Renal cortex interstitium (tissue), 15 donors: ENCODE measurements at places on chromosomes 2 and 18. TPM values are rescaled to one million over a fixed set of nuclear protein-coding genes. Genes with fewer than 3 reads are reported as not detected.

The TMEM87B gene
- polyA plus RNA-seq = 22.7 TPM

- no peak for DNase-seq
Measured at GRCh38 chr18:23228102-23229061, 93.1 kb downstream of the CABLES1 start.

DNA sequence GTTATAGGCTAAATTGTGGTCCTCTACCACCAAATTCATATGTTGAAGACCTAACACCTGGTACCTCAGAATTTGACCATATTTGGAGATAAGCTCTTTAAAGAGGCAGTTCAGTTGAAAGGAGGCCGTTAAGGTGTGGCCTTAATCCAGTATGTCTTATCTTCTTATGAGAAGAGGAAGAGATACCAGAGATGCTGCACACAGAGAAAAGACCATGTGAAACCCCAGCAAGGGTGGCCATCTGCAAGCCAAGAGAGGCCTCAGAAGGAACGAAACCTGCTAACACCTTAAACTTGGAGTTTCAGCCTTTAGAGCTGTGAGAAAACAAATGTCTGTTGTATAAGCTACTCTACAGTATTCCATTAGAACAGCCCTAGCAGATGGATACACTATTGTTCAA, 528.1 kb upstream of the DCC start:
- DNase-seq = no peak

GRCh38 chr2:189088591-189089205, 90.9 kb downstream of the COL5A2 start:
- no peak for DNase-seq

The PNO1 gene
- polyA plus RNA-seq = 16.3 TPM

DNA sequence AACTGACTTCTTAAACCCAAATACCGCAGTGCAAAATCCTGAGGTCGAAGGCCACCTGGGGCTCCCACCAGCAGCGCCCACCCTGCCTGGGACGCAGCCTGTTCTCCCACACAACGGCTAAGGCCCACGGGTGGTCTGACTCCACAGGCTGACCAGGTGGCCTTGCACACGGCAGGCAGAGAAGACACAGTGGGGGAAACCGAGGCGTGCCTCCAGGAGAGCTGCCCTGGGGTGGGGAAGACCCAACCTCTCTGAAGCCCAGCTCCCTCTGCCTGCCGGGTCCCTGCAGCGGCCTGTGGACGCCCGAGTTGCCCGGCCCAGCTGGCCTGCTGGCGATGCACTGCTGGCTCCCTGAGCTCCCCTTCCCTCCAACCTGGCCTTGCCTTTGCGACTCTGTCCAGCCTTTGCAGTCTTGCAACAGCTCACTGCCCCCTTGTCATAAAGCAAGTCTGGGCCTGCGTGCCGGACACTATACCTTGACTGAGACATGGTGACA, 9.7 kb upstream of the SEMA4C start:
- DNase-seq = no peak

GRCh38 chr2:96329456-96329855, 4.3 kb downstream of the ITPRIPL1 start:
- DNase-seq = no peak

DNA sequence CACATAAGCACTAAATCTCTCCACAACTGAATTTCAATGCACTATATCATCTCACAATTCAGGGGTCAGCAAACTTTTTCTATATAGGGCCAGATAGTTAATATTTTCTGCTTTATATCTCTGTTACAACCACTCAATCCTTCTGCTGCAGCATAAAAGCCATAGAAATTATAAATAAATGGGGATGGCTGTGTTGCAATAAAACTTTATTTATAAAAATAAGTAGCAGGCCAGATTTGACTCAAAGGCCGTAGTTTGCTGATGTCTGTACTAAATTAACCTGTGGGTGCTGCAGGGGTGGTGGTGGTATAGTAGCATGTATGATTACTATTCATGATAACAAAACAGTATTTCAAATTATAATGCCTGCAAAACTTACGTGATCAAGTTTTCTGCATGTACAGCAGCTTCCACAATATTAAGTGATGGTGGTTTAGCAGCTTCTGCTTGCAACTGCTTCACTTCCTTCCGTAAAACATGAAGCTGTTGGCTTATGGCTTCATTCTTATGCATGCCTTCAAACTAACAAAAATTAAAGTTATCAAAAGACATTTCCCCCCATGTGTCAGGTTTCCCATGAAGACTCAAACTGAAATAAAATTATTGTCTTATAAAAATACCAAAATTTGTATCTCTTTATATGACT, 64.1 kb downstream of the SIGLEC15 start:
- DNase-seq = no peak

DNA sequence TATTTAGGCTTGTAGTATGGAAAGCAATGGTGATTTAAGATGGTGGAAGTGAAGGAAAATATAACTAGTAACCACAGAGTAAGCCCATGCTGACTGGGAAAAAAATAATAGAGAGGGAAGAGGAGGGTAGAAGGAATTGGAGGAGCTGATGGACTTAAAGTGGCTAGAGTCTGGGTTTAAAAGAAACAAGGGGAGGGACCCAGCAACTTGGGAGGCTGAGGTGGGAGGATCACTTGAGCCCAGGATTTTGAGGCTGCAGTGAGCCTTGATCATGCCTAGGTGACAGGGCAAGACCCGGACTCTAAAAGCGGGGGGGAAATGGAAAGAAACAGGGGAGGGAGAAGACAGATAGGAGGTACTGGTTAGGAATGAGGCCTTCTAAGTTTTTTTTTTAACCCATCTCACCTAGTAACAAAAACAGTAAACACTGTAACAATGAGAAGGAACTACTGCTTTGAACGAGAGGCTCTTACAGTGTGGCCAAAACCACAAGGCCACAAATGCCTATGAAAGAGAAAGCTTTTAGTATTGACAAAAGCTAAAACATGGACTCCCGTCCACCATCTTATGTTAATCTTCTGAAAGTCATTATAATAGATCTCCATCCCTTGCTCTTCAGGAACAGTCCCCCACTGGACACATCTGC, 26.6 kb downstream of the METTL8 start:
- no peak for DNase-seq

The GPR39 gene
- polyA plus RNA-seq = 3.7 TPM

DNA sequence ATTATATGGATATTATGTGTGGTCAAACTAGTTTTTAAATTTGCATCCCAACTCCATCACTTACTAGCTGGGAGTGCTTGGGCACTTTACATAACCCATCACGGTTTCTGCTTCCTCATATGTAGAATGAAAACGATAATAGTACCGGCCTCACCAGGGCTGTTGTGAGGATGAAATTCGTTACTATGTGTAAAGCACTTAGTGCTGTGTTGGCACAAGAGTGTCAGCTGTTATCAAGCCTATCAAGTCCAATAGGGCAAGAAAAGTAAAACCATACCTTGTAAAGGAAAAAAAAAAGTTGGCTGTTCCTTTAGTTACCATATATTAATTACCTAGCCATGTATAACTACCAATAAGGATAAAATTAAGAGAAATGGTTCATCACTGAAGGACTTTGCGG, 65.4 kb downstream of the TET3 start:
- no peak for DNase-seq

The CPLX4 gene
- 0.23 TPM for polyA plus RNA-seq

The ZFAND2B gene
- 36.1 TPM for polyA plus RNA-seq

- DNase-seq = no peak
Measured at GRCh38 chr2:43160778-43161177, 65.6 kb downstream of the ZFP36L2 start.
